ENCODE measurements at places on chromosomes 3 and 15. TPM values are rescaled to one million over a fixed set of nuclear protein-coding genes. Genes with fewer than 3 reads are reported as not detected.

ZIC4 gene
- total RNA-seq: not detected

LRRC49 gene
- not detected for total RNA-seq

GRCh38 chr3:196941729-196942225, 551 bp downstream of the NCBP2 start:
- H3K27me3 ChIP-seq: no peaks in the 10 kb centered on the region
- peaks cover 24% of the 10 kb centered on the region for H3K4me1 ChIP-seq
- H3K27ac ChIP-seq: peak overlapping the region; percentile 98
- H3K36me3 ChIP-seq: no peaks in the 10 kb centered on the region

GRCh38 chr15:80977627-80978036, 12.0 kb downstream of the MESD start:
- no peak overlapping the region for H3K27ac ChIP-seq
- no peaks in the 10 kb centered on the region for H3K27me3 ChIP-seq
- peaks cover 4% of the 10 kb centered on the region for H3K4me1 ChIP-seq
- no peaks in the 10 kb centered on the region for H3K36me3 ChIP-seq

Data from transverse colon (tissue), 4 donors.